Ovary (tissue), 10 donors: ENCODE measurements at places on chromosomes 1 and 21.

- DNase-seq: no peak
Measured at GRCh38 chr21:42855171-42855936, 24.0 kb downstream of the WDR4 start.

GRCh38 chr1:32771561-32772280 lies 45.4 kb downstream of the YARS1 start:
- peak; percentile 44 for DNase-seq

GRCh38 chr1:223189903-223190724 lies 47.1 kb upstream of the TLR5 start:
- DNase-seq: no peak

DNA sequence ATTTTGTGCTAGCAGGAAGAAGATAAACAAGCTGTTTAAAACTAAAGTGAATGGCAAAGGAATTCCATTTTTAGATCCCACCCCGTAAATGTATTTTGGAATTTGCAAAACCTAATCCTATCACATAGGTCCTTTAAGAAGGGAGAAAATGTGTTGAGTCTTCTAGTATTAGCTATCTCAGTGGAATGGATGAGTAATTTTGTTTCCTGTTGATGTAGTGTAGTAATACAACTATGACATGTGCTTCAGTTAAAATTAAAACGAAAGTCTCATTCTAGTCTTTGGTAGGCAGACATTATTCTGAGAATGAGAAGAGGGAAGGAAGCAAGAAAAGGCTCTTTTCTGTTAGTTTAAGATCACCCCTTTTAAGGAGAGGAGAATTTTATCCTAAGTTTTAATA lies 265.9 kb upstream of the C1orf105 start:
- no peak for DNase-seq

DNA sequence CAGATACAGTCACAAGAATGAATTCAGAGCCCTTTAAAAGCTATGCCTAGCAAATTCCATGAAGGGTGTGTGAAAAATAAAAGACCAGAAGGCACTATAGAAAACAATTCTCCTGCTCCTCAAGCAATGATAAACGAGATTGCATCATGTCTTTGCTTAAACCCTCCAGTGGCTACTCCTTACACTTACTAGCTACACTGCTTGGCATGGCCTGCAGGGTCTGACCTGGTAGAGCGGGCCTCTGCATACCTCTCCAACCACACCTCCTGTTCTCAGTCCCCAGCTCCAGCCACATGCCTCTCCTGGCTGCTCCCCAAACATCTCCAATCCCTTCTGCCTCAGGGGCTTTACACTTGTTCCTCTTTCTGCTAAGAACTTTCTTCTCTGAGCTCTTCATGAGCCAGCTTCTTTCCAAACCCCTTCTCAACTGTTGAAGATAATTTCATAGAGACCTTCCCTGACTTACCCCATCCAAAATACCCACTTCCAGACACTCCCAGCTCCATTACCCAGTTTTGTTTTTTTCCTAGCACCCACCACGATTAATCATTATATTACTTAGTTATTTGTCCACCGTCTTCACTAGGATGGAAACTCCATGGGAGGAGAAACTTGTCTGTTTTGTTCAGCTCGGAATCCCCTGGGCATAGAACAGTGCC lies 11.2 kb upstream of the CREG1 start:
- no peak for DNase-seq

DNA sequence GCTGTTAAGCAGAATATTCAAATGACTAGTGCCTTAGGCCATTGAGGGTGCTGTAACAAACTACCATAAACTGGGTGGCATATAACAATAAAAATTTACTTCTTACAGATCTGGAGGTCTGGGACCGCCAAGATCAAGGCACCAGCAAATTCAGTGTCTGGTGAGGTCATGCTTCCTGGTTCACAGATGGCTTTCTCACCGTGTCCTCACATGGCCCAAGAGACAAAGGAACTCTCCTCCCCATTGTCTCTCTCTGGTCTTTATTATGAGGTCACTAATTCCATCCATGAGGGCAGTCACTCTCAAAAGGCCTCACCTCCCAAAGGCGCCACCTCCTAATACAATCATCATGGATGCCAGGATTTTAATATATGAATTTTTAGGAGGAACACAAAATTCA lies 127.3 kb downstream of the GABPA start:
- no peak for DNase-seq

DNA sequence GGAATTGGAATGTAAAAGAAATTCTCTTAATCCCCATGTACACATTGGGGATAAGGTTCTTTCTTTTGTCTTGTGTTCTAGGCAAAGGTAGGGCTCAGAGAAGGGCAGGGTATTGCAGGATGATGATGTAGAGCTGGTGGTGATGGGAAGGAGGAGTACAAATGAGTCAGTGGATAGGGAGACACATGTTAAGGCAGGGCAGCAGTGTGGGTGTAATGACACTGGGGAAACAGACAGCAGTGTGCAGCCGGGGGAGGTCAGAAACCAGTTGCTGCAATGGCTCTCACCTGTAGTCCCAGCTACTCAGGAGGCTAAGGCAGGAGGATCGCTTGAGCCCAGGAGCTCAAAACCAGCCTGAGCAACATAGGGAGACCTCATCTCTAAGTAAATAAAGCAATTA lies 5.1 kb downstream of the NLRP3 start:
- no peak for DNase-seq

- DNase-seq: no peak
Measured at GRCh38 chr1:41657679-41658295, 173.3 kb upstream of the EDN2 start.

GRCh38 chr1:228284148-228284495 lies 76.3 kb downstream of the OBSCN start:
- DNase-seq: no peak

- DNase-seq: no peak
Measured at GRCh38 chr1:77415579-77415978, 133.8 kb downstream of the AK5 start.
